ENCODE measurements at places on chromosomes 12 and 14.

DNA sequence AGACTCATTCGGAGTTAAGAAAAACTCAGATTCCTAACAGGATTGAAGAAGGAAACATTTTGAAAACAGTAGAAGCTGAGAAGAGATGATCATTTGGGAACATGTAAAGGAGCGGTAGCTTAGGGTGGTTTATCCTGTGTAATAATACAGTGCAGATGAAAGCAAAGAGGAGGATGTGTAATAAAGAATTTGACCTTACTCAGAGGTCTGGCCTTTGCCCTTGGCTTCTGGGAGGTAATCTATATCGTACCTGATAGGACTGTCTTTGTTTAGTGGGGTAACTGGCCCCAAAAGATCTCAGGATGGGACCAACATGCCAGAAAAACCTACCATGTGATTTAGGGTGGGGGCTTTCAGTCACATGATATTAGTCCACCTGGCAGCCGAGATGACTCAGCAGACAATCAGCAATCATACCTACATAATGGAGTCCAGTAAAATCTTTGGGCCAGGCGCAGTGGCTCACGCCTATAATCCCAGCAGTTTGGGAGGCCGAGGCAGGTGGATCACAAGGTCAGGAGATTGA is 23.3 kb upstream of the KLHL42 start:
- no peak for DNase-seq

DNA sequence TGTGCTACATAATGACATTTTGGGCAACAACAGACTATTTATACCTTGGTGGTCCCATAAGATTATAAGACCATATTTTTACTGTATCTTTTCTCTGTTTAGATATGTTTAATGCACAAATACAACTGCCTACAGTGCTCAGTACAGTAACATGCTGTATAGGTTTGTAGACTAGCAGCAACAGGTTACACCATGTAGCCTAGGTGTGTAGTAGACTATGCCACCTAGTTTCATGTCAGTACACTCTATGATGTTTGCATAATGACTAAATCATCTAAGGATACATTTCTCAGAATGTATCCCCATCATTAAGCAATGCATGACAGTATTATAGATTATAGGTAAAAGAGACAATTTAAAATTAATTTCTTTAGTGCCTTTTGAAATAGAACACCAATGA is 30.7 kb upstream of the CEBPE start:
- no peak for DNase-seq

- DNase-seq: peak; percentile 95
These were observed 1.8 kb downstream of the IGFBP6 start for GRCh38 chr12:53099071-53099882.

DNA sequence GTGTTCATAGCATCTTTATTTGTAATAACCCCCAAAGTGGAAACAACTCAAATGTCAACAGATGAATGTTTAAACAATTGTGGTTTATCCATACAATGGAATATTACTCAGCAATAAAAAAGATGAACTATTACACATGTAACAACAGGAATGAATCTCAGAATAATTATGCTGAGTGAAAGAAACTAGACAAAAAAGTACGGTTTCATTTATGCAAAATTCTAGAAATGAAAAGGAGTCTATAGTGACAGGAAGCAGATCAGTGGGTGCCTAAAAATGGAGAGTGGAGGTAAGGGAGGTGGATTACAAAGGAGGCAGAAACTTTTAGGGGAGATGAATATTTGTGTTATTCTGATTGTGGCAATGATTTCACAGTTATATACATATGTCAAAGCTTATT is 4.8 kb downstream of the PRKCH start:
- DNase-seq: no peak

DNA sequence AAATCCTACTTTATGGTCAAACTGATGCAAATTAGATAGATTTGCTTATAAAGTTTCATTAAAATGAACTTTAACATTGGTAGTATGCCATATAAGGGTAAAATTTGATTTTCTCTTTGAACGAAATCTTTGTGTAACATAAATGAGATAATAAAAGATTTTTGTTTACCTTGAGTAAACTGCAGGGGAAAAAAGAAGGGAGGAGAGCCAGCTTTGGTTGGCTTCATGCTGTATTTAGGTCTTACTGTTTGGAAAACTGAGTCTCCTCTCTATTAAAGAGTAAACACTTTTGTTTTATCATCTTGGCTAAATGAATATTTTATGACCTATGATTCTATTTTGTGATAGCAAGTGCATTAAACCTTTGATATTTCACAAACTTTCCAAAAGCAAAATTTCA is 267.6 kb downstream of the IPO8 start:
- no peak for DNase-seq

DNA sequence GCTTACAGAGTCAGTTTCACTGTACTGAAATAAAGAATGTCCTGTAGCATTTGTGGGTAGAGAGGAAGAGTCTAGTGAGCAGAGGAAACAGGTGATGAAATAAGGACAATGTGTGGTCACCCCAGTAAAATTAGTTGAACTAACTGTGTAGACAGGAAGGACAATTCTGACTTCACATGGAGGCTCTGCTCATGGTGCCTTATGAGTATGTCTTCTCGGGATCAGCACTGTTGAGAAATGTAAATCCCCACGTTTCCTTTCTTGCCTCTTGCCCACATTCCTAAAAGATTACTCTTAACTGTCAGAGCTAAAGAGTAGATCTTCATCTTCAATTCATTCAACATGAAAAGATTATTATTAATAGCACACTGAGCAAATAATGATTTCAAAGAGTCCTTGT is 113.2 kb upstream of the FLRT2 start:
- DNase-seq: peak; percentile 18

DNA sequence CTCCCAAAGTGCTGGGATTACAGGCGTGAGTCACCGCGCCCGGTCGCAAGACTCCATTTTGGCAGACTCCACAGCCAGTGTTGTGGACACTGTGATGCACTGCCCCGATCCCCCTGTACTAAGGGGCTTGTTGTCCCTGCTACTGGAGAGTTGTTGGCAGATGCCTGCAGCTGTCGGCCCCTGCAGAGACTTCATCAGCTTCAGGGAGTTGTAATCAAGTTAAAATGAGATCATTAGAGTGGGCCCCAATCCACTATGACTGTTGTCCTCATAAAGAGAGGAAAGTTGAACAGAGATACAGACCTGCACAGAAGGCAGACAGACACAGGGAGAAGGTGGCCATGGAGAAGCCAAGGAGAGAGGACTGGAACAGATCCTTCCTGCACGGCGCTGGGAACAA is 23.7 kb upstream of the TUBA1A start:
- DNase-seq: no peak

DNA sequence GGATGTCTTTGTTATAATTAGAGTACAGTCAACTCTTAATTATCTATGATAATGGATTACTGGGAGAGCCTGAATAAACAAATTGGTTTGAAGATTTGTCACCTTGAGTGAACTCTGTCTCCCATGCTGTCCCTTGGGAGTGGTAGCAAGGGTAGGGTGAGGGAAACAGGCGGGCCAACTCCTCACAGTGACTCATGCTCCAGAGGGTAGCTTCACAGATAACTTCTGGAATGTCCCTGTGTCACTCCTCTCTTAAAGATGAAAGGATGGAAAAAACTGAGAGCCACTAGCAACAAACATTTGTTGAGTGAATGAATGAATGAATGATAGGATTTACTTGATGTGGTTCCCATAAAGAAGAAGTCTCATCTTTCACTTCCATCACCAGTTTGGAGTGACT is 53.5 kb downstream of the RASSF9 start:
- DNase-seq: no peak

GRCh38 chr12:52311285-52311648 is 9.9 kb downstream of the KRT83 start:
- no peak for DNase-seq

DNA sequence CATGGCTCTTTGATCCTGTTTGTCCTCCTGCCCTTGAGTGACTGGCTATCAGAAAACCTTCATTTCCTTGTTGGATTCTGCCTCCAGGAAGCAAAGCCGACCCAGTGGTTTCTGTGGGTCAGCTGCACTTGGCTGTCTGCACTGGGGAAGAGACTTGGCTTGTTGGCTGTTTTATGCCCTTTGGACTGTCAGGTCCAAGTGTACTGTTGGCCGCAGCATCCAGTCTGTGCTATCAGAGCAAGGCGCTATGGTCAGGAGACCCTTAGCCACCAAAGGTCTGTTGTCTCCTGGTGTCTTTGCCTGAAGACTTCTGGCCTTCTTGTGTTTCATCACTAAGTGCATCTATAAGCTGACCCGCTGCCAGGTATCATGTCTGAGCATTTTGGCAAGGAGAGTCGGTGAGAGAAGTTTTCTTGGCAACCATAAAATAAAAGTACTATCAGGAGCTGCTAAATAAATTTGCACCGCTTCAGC is 177.4 kb upstream of the HIF1A start:
- DNase-seq: peak; percentile 61

- no peak for DNase-seq
These were observed 17.2 kb downstream of the FAM234B start for GRCh38 chr12:13061377-13061776.

DNA sequence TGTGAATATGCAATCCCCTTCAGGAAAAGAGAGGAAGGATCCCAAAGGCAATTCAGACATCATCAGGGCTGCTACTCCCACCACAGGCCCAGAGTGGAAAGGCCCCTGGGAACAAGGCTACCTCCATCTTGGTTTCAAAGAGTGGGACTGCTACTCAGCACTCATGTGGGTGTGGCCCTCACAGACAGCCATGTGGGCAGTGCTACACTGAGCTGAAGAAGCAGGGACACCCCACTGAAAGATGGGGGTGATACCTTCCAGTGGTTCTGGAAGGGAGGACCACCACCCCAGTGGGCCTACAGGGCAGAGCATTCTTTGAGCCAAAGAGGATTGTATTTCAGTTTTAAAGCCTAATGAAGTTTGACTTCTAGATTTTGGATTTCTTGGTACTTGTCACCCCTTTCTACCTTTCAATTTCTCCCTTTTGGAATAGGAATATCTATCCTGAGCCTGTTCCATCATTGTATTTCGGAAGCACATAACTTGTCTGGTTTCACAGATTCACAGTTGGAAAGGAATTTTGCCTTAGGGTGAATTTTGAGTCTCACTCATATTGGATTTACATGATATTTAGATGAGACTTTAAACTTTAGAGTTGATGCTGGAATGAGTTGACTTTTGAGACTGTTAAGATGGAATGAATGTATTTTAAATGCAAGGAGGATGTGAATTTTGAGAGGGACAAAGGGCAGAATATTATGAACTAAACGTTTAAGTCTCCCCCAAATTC is 16.5 kb upstream of the LTA4H start:
- DNase-seq: no peak

GRCh38 chr12:54602661-54603060 is 14.2 kb upstream of the PPP1R1A start:
- DNase-seq: no peak

DNA sequence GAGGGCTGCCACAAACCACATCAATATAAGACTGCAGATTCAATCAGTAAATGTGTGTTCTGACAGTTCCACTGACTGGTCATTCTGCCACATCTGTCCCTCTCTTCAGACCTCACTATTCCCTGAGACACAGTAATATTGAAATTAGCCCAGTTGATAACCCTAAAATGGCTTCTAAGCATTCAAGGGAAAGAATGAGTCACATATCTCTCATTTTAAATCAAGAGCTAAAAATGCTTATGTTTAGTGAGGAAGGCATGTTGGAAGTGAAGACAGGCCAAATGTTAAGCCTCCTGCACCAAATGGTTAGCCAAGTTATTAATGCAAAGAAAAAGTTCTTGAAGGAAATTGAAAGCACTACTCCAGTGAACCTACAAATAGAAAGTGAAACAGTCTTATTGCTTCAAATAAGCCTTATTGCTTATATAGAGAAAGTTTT is 24.5 kb upstream of the KIF21A start:
- DNase-seq: no peak

- DNase-seq: no peak
These were observed 42.7 kb downstream of the GTF2A1 start for GRCh38 chr14:81178063-81178462.

GRCh38 chr12:121279071-121279375 is 17.5 kb downstream of the CAMKK2 start:
- DNase-seq: peak; percentile 35

GRCh38 chr14:105902131-105902898 is 375.9 kb downstream of the TMEM121 start:
- no peak for DNase-seq

DNA sequence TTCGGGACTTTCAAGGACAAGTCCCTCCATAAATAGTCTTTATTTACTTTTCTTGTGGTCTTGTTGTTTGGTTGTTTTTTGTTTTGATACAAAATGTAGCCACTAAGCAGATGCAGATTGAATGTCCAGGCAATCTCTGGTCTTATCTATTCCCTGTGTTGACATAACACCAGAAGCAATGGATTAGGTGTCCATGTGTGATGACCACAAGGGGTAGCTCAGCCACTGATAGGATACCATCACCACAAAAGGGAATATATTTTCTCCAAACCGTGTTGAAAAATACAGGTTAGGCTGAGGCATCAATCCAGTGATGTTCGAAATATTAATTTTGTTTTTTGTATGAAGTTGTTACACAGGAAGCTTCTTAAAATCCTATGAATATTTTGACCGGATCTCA is 196.3 kb downstream of the EPS8 start:
- no peak for DNase-seq

DNA sequence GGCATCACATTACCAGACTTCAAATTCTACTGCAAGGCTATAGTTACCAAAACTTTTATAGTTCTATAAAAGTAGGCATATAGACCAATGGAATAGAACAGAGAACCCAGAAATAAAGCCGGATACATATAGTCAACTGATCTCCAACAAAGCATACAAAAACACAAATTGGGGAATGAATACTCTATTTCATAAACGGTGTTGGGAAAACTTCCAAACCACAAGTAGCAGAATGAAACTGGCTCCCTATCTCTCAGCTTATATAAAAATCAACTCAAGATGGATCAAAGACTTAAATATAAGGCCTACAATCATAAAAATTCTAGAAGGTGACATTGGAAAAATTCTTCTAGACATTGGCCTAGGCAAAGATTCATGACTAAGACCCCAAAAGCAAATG is 187.9 kb upstream of the PLXNC1 start:
- DNase-seq: no peak

GRCh38 chr14:89794096-89794495 is 160.4 kb downstream of the EFCAB11 start:
- DNase-seq: no peak

DNA sequence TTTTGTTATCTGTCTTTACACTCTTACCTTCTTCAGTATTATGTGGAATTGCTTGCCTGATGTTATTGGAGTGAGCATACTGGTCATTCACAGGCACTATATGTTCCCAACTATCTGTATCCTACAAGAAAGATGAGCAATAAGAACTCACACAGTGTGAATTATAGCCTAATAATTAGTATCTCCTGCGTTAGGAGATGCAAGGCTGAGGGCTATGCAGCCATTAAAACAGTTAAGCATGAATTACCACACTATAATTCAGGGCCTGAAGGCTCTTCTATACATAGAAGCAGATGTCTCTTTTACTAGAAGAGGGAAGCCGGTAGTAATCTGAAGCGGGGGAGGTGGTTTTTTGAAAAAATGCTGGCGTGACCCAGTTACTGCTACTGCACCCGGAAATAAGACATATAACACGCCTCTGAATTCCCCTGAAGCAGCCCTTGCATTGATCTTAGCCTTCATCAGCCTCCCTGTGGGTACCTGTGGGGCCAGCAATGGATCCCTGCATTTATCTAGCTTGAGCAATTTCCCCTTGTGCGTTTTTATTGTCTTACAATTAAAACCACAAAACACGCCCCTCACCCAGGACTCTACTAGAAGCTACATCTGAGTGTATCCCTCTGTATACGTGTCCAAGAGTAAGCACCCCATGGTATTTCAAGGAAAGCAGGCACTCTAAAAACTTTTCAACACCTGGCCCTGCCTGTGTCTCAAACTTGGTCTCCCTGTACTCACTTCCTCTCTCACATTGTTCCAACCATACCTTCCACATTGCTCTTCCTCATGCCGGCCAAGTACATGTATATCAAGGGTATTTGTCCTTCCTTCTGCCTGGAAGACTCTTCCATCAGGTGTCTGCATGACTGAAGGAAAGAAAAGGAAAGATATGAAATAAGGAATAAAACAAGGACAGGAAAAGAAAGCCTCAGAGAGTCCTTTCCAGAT is 210.9 kb upstream of the ARID2 start:
- no peak for DNase-seq

All from MG63 (cell line).